Activated CD4-positive, CD25-positive, alpha-beta regulatory T cell (primary cell): ENCODE measurements at places on chromosomes 12 and 14.

GRCh38 chr12:48979602-48980388 is 1.7 kb downstream of the WNT1 start:
- no peak for DNase-seq

- no peak for DNase-seq
Observed at GRCh38 chr14:68145539-68145938, 326.0 kb downstream of the RAD51B start.

GRCh38 chr12:4278329-4279197 is 5.0 kb downstream of the CCND2 start:
- DNase-seq, result no peak

- no peak for DNase-seq
Observed at GRCh38 chr12:39352471-39353017, 90.4 kb downstream of the KIF21A start.

GRCh38 chr14:70361893-70362292 is 2.4 kb upstream of the COX16 start:
- DNase-seq, result no peak

DNA sequence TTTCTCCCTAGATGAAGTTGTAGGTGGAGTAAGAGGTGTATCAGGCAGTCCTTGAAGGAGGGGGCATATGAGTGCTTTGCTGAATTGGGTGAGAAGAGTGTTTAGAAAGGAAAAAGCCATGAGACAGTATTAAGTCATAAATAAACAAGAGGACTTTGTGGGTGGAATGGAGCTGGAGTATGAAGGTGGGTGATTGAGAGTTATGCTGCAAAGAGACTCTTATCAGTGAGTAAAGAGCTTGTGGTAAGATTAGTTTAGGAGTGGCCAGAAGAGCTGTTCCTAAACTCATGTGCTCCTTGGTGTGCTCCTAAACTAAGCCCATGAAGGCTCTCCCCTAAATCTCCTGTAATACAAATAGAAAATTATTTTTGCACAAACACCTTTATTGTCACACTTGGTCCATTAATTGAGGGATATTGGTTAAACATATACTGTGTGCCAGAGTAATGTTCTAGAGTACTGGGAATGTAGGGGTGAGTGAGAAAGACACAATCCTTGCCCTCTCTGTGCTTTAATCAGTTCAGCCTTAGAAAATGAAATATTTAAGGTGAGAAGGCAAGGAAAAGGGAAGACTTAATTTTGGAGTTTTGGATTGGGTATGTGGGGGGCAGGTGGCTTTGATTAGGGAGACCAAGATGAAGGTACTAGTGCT is 9.8 kb downstream of the CHPT1 start:
- DNase-seq, result no peak
